Brain pericyte (primary cell): ENCODE measurements at places on chromosomes 2 and 18.

GRCh38 chr2:226362980-226363379 lies 436.6 kb downstream of the IRS1 start:
- DNase-seq: peak; percentile 17

DNA sequence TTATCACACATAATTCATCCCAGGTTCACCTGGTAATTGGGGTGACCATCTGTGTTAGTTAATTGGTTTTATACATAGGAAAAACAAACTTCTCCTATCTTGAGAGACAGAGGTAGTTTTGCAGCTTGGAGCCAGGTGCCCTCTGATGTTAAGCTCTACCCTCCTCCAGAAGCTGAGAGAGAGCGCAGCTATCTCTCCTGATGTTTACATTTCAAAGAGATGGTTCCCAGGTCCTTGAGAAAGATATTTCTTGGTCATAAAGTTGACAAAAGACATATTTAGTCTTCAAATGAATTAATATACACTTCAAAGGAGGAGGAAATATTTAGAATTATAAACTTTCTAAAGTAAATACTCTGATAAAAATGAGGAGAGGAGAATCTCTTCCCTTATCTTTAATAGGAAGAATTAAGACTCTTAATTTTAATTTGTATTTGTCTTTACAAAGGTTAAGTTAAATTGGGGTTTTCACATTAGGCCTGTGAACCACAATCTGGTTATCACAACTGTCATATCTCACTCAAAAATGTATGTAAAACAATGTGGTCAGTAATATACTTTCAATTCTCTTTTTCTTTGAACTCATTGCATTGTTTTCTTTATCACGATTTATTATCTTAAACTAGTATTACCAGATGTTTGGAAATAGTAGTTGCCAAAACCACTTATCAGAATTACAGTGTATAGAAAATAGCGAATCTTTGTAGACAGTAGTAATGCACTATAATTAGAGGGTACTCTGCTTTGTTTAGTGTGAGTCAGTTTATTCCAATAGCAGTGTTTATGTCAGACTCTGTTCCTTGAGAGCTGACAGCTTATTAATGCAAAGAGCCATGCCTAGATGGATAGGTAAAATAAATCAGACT lies 26.8 kb downstream of the SERPINB4 start:
- no peak for DNase-seq

GRCh38 chr2:140701726-140702125 lies 1429.1 kb downstream of the LRP1B start:
- DNase-seq: no peak

GRCh38 chr2:23769364-23769763 lies 157.6 kb downstream of the ATAD2B start:
- no peak for DNase-seq

- DNase-seq: no peak
Observed at GRCh38 chr2:118333664-118334063, 245.4 kb downstream of the INSIG2 start.
